Stimulated activated CD4-positive, alpha-beta T cell treated with anti-CD3 and anti-CD28 coated beads, Interleukin-12 subunit alpha, Interleukin-12 subunit beta, amount 100 ng/mL, for 4 hours (primary cell): ENCODE measurements at places on chromosomes 11 and 22.

GRCh38 chr11:117519170-117519569 is 191.5 kb downstream of the CEP164 start:
- DNase-seq: no peak

DNA sequence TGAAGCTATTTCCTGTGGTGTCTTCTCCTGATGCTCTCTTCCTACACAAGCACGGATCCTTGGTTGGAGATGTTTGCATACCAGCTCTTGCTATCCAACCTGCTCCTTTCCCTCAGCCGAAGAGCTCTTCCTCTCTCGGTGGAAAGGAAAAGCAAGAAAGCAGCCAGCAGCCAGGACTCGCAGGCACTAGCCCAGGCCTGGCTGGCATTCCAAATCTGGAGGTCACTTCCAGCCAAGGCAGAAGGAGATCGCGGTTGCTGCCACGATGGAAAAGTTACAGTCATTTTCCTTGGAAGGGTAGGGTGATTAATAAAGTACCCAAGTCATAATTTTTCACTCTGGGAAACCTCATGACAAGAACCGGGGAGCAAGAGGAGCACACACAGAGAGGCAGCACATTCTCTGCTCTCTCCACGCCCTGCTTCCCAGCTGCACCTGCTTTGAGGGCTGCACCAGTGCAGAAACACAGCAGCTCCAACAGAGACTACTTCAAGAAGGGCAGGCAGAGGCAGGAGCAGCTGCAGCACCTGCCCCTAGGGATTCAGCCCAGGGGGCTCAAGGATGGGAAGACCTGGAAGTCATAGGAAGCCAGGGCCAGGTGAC is 399.3 kb downstream of the CADM1 start:
- DNase-seq: no peak

- no peak for DNase-seq
Observed at GRCh38 chr11:78078218-78079167, 1.2 kb downstream of the NDUFC2 start.

- DNase-seq: no peak
Observed at GRCh38 chr11:116707161-116707629, 65.6 kb downstream of the BUD13 start.

DNA sequence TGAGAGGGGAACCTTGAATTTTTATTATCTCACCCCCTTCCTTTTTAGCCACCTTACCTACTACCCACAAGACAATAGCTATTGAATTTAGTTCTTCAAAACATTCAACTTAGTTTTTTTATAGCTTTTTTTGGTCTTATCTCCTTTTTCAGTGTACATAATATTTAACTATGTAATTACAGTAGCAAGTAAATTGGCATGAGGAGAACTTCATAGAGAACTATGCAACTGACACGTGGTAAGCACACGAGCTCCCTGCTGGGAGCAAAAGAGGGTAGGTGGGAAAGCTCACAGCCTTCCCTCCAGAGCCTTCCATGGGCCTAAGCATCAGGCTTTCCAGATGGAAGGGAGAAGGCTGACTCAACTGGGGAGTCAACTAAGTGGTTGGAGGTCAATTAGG is 22.1 kb upstream of the ZDHHC13 start:
- no peak for DNase-seq

- no peak for DNase-seq
Observed at GRCh38 chr11:2792381-2793250, 92.8 kb upstream of the KCNQ1OT1 start.

- DNase-seq: no peak
Observed at GRCh38 chr11:121337740-121338272, 45.2 kb downstream of the SC5D start.

GRCh38 chr22:41648432-41648831 is 27.3 kb downstream of the XRCC6 start:
- DNase-seq: no peak

DNA sequence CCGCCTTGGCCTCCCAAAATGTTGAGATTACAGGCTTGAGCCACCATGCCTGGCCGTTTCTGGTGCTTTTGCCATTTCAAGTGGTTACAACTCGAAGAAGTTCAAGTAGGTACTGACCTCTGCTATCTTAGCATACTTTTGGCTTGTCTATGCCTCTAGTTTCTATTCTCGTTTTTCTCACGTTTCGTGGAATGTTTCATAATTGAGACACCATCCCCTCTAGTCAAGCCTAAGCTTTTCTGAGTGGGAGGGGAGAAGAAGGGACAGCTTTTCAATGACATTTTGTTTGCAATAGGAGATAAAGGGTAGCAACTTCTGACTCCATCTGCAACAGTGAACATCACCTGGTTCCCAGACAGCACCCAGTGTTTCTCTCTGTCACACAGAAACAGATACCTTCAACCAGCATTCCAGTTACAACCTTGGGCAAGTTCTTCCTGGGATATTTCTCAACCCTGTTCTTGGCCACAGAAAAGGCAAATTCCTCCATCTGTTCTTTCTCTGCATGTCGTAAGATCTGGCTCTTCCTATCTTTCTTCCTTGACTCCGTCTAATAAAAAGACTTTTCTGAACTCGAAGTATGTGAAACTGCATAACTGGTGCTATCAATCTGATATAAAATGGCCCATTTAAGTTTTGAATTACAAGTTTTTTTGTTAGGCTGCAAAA is 25.5 kb downstream of the DDI1 start:
- DNase-seq: no peak

DNA sequence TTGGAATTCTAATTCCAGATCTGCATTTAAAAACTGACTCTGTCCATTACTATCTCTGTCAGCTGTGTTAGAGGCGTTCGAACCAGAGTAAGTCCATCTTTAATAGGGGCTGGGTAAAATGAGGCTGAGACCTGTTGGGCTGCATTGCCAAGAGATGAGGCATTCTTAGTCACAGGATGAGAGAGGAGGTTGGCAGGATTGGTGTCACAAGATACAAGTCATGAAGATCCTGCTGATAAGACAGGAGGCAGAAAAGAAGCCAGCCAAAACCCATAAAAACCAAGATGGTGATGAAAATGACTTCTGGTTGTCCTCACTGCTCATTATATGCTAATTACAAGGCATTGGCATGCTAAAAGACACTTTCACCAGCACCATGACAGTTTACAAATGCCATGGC is 356.3 kb upstream of the ISX start:
- DNase-seq: no peak

- peak; percentile 21 for DNase-seq
Observed at GRCh38 chr11:123020968-123021367, 39.3 kb upstream of the BSX start.

GRCh38 chr22:22245935-22246525 is 1.4 kb downstream of the VPREB1 start:
- no peak for DNase-seq

GRCh38 chr11:131025421-131026125 is 109.3 kb upstream of the SNX19 start:
- no peak for DNase-seq

DNA sequence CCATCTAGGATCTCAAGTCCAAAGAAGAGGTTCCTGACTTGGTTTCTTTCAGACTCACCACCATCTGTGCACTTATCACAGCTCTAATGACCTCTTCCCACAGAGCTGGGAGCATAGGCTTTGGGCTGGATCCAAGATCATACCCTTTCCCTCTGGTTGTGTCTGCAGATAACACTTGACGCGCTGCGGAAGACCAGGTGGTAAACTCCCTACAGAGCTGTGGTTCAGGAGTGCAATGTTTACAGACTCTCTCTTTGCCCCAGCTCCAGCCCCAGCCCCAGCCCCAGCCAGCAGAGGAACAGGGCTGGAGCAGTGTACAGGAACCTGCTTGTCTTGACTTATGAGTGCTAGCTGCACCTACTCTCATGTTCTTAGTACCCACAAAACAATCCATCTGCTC is 274.4 kb upstream of the SYN3 start:
- DNase-seq: no peak

- DNase-seq: no peak
Observed at GRCh38 chr22:44668886-44669521, 33.0 kb upstream of the PRR5 start.

DNA sequence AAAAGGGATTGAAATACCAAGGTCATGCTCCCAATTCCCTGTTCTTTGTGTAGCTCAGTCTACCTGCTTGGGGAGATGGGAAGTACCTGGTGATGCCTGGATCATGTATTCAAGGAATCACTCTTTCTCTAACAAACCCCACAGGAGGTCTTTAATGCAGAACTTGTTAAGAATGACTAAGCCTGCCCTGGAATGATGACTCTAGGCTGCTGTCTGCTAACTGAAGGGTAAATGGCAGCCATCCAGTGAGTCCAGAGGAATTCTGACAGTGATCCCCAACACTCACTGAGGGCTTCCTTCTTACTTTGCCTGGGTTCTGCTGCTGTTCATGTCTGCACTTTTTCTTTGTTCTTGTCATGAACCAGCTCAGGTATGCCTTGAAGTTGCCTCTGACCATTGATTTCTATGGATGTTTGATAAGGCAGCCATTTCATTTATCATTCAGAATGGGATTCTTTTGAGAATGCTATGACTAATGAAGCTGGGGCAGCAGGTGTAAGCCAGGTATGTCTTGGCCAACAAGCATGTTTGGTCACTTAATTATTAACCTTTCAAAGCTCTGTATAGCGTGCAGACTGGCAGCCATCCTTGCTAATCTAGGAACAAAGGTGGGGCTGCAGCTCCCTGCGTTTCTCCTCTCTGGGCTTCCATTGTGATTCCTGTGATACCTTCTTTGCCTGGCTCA is 11.4 kb downstream of the PRSS23 start:
- DNase-seq: no peak

- DNase-seq: no peak
Observed at GRCh38 chr11:61035526-61035835, 64.0 kb downstream of the CD6 start.

- no peak for DNase-seq
Observed at GRCh38 chr11:7571640-7572000, 57.8 kb downstream of the PPFIBP2 start.

- no peak for DNase-seq
Observed at GRCh38 chr11:1706634-1707400, 9.8 kb downstream of the KRTAP5-6 start.

- no peak for DNase-seq
Observed at GRCh38 chr11:114279792-114280546, 16.2 kb upstream of the NNMT start.

GRCh38 chr11:45146072-45147016 is at the start of gene PRDM11:
PRDM11 (plus strand) TSS chr11:45146639; CDS start chr11:45181767, 35,128 bp downstream.
- peak; percentile 62 for DNase-seq

GRCh38 chr22:37334859-37335805 is 52.8 kb downstream of the CYTH4 start:
- no peak for DNase-seq

- DNase-seq: no peak
Observed at GRCh38 chr11:68759991-68760390, 8.7 kb upstream of the TESMIN start.

DNA sequence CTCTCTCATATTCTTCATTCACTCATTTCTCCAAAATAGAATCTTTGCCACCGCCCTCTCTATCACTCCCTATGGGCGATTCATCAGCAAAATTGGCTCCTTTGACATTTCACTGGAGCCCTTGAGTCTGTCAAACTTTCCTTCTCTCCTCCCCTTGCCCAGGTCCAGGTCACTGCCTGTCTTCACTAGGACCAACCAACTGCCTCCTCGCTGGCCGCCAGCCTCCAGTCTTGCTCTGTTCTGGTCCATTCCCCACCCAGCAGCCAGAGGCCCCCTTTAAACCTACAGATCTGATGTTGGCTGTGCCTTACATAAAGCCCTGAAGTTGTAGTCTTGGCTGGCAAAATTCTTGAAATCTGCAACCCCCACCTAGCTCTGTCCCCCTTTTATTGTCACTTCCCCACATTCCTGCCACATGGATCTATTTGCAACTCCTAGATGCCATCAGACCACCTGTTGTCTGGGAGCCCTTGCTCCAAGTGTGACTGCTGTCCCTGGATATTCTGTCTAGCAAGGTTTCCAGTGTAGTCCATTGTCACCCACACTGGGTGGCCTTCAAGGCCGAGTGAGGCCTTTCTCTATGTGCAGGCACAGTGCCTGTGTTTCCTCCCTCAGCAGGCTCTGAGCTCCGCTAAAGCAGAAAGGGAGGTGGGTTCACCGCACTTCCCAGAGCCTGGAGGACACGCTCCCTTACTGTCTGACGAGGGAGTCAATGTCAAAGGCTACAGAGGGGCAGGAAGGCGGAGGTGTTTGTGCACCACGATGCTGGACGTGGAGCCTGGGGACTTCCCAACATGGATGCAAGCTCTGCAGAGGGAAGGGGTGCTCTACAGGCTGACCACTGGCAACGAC is 25.5 kb downstream of the MYEOV start:
- DNase-seq: no peak

GRCh38 chr11:60658409-60658808 is 41.0 kb upstream of the MS4A8 start:
- no peak for DNase-seq

DNA sequence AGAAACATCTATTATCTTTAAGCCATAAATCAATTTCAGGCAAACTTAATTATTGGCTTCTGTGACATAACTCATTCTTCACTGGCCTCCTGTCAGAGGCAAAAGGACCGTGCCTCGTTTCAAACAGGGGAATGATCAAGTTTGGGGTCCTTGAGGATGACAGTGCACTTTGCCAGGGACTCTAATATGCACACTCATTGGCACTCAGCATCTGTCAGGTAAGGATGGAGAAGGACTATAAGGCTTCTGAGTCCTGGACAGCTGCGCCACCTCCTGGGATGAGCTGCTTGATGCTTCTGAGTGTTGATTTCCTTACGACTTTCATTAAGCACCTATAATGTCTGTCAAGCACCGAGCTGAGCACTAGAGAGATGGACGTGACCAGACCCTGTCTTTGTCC is 20.2 kb downstream of the BPIFC start:
- DNase-seq: no peak

DNA sequence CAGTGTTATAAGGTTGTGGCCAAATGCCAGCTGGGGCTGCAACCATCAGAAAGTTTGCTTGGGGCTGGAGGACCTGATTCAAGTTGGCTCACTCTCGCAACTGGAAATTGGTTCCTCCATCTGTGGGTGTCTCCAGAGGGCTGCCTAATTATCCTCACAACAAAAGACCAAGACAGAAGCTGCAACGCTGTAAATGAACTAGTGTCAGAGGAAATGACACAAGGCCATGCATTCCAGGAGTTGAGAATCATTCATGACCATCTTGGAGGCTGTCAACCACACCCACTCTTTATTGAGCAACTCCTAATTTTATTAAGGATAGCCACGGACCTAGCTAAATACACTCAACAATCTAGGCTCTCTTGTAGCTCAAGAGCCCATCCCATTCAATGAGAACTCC is 1060.8 kb downstream of the OPCML start:
- no peak for DNase-seq

DNA sequence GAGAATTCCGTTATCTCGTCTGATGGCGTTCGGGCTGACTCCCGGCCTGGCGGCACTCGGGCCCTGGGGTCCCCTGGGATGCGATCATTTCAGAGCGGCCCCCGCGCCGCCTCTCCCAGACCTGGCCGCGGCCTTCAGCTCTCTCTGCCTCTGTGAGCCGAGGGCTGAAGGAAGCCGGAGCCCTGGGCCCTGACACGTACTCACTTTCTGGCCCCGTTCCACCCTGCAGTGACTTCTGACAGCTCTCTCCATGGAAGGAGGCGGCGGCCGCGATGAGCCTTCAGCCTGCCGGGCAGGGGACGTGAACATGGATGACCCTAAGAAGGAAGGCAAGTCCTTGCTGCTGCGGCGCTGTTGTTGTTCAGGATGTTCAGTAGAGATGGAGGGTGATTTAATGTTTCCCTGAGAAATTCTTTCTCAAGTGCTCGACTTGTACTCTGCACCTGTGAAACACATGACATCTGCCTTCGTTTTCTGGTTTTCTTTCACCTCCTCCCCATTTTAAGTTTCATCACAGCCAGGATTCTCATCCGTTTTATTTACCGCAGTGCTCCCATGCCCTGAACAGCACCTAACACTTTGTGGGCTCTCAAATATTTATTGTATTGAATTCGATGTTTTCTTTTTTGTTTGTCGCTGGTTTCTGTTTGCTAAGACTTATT is 612 bp downstream of the GTSE1 start:
- no peak for DNase-seq

- no peak for DNase-seq
Observed at GRCh38 chr22:50544746-50545253, 899 bp upstream of the KLHDC7B start.
